Substantia nigra (tissue), 51 donors: ENCODE measurements at places on chromosomes 6 and 20.

DNA sequence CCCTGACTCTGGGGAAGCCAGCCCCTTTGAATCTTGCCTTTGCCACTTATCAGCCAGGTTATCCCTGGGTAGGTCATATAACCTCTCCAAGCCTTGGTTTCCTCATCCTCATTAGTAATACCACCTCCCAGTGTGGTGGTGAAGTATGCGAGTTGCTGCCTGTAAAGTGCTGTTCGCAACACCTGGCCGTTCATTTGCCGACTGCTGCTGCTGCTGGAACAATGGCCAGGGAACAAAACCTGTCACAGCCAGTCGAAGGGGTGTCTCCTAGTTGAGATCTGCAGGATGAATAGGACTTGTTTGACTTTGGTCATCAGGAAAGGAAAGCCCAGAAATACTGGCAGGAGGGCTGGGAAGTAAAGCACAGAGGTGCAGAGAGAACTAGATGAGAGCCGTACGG lies 6.1 kb downstream of the MANBAL start:
- DNase-seq: no peak

DNA sequence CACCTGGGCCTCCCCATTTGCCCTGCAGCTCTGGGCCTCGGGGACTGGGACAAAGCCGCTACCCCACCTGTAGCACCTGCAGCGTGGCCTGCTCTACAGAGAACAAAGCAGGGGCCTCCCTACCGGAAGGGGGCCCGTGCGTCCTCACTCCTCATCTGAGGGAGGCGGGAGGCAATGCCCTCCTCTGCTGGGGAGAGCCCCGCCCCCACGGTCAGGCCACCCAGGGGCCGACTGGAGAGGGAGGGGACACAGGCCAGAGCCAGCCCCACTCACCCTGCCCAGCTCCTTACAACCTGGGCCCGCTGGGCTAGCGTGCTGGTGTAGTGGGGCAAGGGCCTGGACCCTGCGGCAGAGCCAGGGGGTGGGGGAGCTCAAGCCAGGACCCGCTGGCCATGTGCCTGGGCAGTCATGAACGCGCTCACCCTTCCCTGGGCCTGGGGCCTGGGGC lies 8.0 kb downstream of the LAMA5 start:
- no peak for DNase-seq

DNA sequence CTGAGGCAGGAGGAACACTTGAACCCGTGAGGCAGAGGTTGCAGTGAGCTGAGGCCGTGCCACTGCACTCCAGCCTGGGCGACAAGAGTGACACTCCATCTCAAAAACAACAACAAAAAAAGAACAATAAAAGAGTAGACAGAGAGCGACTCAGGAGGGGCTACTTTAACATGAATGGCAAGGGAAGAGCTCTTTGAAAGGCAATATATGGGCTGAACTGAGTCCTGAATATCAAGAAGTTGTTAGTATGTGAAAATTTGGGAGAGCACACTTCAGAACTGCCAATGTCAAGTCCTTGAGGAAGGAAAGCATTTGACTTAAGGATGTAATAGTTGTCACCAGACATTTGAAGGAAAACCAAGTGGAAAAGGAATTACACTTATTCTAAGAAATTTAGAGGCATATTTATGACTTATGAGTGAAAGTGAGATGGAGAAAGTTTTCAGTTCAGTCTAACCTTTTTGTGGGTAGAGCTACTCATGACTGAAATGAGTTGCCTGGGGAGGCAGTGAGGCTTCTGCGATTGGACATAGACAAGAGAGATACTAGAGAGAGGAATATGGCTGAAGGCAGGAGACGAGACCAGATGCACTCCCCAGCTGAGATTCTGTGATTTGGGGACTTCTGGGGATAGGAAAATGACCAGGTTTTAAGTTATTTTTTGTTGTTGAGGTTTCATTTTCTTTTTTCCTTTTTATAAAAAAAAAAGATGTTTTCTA lies 48.6 kb upstream of the SLC16A10 start:
- no peak for DNase-seq

DNA sequence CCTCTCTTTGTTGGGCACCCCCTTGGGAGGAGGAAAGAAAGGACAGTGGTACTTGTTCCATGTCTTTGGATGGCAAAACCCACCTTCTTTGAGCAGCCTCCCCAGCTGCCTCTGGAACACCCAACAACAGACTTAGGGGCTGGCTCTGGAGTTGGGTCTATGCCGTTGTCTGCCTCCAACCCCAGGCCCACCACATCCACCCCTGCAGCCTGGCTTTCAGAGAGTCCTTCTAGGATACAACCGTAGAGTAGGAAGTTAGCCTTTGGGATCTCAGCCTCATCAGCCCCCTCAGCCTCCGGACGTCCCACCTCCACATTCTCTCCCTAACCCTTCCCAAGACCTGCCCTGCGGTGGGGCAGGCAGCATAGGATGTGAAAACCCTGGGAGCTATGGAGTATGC lies 36.4 kb downstream of the FOXP4 start:
- no peak for DNase-seq

- no peak for DNase-seq
Measured at GRCh38 chr20:10475225-10475624, 40.1 kb downstream of the SLX4IP start.

DNA sequence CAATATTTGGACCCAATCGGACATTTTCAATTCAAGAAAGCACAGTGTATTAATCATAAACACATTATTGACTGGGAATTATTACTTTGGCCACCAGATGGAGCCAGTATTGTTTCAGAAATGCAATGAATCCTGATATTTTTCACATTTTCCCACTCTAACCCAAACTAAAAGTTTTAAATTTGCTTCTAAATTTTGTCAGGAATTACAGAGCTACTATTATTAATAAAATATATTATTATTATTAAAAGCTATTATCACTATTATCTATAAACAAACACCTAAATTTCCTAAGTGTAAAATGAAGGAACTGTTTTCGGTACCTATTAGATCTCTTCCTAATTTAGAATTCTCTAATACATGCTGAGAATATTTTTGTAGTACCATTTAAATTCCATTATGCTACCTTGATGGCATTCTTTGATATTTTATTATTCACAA lies 245.3 kb downstream of the OGFRL1 start:
- DNase-seq: no peak

GRCh38 chr6:127191716-127192115 lies 73.2 kb downstream of the RSPO3 start:
- no peak for DNase-seq

DNA sequence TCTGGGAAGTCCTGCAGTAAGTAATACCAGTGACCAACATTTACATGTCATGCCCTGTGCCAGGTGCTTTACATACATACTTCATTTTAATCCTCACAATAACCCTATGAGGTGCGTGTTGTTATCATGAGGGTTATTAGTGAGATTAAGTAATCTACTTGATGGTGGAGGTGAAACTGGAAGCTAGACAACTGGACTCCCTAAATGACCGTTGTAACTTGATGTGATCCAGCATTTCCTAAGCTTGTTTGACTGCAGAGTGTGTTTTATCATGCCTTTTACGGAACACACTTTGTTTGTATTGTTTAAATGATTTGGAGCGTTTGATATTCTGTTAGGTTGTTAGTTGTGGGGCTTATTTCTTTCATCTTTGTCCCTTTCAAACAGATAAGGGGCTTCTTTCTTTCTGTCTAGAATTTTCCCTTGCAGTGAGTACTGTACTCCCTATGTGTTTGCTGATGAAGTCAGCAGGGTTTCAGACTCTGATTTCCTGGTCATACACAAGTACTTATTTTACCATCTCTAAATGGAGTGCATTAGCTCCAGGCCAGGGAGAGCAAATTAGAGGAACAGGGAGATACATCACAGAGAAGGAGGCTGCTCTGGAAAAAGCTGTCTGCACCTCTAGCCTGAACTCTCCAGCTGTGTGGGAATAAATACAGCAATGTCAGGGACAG lies 29.7 kb downstream of the CHMP4B start:
- DNase-seq: no peak

DNA sequence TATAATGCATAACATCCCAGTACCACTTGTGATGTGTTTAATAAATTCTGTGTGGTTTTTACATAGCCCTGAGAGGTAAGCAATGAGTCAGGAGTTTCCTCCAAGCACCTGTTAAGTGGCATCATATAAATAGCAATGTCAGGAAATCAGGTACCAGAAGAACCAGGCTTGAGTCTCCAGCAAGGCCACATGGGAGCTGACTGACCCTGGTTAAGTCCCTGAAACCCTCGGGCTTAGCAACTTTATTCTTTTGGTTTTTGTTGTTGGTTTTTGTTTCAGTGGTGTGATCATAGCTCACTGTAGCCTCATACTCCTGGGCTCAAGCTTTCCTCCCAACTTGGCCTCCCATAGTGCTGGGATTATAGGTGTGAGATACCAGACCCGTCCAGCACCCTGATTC lies 70.0 kb downstream of the PTPRT start:
- DNase-seq: no peak
